Dermis microvascular lymphatic vessel endothelial cell (primary cell): ENCODE measurements at places on chromosomes 3 and 15.

DNA sequence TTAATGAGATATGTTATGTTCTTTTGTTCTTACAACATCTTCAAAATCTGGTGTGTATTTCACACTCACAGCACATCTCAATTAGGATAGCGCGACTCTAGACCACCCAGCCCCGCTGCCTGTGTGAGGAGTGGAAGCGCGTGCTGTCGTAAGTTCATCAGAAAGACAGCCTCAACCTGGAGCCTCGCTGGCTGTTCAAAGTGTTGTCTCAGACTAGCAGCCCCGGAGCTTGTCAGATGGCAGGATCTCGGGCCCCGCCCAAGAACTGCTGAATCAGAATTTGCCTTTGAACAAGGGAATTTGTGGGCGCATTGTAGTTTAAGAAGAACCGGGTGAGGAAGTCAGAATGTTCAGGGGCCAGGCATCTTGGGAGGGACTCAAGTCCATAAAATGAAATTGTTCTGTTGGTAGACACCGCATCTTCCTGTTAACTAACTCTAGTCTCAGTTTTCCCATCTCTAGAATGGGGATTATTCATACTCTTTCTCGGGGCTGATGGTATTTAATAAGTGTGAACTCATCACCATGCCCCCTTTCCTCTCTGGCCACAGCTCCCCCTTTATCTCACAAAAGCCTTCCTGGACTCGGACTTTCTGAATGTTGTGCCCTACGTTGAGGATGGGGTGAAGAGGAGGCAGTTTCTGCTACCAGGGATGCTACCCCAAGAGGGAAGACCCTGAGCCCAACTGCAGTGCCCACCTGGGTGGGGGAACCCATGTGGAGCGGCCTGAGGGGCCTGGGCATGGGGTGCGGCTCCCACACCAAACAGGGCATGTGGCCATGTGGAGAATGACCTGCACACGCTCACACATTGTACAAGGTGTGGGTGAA is 40.4 kb downstream of the BHLHE40 start:
- no peak for DNase-seq

GRCh38 chr15:64535460-64536243 is 75.3 kb downstream of the ZNF609 start:
- no peak for DNase-seq

- DNase-seq, result no peak
Measured at GRCh38 chr3:100086401-100086800, 27.9 kb downstream of the FILIP1L start.

DNA sequence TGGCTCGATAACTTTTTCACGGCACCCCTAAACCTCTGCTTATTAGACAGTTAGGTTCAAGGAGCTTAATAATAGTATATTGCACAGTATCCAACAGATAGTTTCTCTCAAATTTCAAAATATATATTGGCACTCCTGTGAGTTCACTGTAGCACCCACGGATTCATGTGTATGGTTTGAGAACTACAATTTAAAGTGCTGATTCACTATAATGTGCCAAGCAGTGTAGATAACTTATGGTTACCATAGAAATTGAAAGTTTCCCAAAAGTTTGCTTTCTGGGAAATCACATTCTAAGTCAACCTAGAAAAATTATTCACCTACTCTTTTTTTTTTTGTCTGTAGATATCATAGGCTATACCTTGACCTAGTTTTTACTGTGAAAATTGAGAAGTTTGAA is 86.6 kb downstream of the GAP43 start:
- DNase-seq, result no peak

DNA sequence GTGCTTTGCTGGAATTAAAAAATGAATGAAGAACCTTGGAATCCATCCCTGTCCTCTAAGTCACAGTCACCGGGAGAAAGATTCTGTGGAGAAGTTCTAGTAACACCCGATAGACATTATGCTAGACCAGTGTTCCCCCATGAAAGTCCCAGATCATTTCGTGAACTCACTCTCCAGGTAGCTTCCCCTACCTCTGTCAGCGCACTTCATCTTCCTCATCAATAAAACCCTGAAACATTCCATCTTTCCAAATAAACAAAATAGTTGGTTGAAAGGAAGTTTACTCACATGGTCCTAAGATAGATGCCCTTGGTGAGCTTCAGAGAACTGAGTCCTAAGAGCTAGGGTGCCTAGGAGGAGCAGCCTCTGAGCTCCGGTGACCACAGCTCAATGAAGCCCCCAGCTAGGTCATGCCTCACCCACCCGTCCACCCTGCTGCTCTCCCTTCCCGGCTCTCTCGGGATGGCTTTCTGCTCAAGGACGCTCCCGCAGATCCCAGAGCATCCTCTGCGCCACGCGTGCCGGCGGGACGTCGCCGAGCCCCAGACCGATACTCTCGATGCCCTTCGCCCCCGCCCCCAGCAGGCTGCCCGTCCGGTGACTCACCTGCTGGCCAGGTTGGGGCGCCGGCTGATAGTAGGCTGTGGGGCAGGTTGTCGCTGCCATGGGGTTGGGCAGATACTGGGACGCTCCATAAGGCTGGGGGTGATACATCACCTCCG is 776 bp downstream of the VGLL3 start:
- no peak for DNase-seq

DNA sequence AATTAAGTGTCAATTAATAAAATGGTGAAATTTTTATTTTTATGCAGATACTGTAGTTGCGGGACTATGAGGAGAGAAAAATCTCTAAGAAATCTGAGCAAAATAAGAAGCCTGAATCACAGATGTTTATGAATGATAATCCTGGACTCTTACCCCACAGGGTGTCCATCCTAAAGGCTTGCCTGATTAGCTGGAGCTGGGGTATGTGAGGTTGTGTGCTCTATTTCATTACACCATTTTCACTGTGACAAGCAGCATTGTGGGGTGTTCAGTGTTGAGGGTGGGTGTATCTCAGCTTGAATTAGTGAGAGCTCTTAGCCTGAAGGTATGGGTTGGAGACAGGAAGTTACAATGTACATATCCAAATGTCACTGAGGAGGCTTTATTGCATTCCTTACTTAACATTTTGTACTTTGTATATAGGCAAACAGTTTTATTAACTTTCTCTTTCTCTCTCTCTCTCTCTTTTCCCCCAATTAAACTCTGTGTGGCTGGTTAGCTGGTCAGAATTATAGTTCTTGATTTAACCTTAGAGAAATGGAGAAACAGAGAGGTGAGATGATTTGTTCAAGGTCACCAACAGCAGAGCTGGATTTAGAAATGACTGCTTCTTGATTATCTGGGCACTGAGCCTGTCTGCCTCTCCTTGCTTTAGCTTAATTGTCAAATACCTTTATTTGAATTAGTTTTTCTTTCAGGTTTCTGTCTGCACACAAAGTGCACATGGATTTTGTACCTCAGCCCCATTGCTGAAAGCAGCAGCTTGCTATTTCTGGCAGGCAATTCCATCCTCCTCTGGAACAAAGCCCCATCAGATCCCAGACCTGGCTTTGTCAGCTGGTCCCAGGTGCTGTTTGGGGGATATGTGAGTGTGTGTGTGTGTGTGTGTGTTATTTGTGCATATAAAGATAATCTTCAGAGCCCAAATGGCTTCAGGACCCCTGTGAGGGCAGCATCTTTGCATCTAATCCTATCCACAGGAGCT is 35.8 kb downstream of the GJD2 start:
- DNase-seq, result no peak

- DNase-seq, result no peak
Measured at GRCh38 chr3:13017361-13018042, 55.7 kb downstream of the IQSEC1 start.

DNA sequence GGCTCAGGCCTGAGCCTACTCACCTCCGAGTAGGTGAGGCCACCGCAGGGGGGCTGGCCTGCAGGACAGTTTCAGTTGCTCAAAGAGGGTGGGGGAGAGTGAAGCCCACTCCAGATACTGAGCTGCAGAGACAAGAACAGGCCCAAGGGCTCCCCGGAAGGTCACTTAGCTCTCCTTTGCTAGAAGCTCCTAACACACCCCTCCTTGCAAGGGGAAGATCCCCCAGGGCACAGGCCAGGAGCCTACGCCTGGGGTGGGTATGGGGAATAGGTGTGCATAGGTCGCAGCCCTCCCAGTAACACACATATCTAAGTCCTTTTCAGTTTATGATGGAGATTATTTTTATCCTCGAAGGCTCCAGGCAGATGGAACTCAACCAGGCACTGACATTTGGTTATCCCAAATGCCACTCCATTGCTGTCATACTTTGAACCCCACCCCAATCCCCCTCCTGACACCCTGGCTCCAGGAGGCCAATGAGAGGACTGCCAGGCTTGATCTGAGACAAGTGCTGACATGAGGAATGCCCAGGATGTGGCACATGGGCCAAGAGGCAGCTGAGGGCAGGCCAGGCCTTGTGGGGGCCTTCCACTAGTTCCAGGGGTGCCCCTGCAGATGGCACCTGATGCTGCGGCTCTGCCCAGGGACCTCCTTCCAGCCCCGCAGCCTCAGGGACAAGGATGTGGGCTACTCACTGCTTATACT is 1.1 kb upstream of the MUSTN1 start:
- no peak for DNase-seq

GRCh38 chr3:47772788-47773187 is 8.9 kb downstream of the SMARCC1 start:
- no peak for DNase-seq

DNA sequence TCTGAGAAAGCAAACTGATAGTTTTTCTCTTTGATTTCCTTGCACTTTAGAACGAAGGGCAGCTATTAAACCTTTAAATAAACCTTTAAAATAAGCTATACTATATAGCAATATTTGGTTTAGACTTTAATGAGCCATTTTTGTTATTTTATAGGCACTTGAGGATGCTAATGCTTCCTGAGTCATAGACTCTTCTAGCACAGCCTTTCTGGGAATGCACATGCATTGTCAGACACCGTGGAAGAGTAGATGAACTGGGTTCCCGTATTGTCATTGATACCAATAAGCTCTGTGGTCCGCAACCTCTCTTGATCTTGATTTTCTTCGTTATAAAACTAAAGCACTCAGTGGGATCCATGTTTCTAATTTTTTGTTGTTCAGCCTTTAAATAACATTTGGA is 27.6 kb downstream of the CERS3 start:
- DNase-seq, result no peak

- DNase-seq, result no peak
Measured at GRCh38 chr15:99239545-99240198, 9.7 kb downstream of the TTC23 start.

DNA sequence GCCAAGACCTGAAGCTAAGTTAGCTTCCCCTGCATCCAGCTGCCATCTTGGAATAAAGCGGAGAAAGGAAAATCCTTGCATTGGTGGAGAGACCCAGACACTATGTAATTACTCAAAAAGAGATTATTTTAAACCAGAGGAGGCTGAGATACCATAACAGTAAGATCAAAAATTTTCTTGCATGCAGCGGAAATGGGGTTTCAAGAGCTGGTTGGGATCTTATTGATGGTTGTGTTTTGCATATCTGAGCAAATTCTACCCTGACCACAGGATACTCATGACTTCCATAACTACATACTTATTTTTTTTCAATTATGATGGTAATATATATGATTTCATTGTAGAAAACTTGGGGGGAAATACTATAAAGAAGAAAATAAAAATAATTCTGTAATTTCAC is 17.5 kb downstream of the TMEM158 start:
- no peak for DNase-seq

DNA sequence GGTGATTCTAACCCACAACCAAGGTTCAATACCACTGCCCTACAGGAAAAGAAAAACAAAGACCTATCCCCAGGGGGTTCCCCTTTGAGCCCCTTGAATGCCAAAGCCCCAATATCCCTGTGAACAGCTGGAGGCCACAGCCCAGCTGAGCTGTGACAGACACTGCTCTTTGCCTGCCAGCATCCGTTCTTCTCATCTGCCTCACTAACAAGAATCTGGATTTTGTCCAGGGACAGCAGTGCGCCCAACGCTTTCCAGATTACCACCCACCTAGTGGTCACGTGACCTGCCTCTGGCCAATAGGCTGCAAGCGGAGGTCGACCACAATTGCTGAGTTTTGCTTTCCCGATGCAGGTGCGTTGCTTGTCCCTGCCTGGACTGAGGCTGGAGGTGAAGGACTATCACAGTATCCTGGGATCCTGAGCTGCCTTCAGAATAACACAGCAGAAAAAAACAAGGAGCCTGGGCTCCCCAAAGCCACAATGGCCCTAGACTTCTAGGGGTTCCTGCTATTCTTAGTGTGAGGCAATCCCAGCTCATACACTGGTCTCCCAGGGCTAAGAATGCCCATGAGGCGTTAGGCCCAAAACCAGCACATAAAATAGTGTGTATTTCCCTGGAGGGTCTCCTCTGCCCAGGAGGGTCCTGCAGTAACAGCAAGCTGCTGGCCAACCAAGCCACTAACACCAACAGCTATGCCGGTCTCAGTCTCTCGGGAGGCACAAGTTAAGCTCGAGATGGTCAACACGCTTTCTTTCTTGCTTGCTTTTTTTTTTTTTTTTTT is 13.8 kb downstream of the BDH1 start:
- DNase-seq, result peak; percentile 94

DNA sequence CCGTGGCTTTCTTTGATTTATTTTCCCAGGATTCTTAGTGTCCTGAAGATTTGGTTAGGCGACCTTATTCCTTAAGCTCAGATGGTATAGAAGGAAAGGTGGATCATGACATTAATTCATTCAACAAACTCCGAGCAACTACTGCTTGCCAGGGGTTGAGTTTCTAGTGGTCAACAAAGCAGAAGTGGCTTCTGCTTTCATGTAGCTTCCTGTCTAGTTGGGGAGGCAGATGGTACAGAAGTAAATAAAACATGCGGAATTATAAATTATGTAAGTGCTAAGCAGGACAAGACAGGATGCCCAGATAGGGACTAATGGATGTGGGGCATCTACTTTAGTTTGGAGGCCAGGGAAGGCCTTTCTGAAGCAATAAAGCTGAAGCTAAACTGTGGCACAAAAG is 15.6 kb downstream of the EEFSEC start:
- DNase-seq, result no peak

DNA sequence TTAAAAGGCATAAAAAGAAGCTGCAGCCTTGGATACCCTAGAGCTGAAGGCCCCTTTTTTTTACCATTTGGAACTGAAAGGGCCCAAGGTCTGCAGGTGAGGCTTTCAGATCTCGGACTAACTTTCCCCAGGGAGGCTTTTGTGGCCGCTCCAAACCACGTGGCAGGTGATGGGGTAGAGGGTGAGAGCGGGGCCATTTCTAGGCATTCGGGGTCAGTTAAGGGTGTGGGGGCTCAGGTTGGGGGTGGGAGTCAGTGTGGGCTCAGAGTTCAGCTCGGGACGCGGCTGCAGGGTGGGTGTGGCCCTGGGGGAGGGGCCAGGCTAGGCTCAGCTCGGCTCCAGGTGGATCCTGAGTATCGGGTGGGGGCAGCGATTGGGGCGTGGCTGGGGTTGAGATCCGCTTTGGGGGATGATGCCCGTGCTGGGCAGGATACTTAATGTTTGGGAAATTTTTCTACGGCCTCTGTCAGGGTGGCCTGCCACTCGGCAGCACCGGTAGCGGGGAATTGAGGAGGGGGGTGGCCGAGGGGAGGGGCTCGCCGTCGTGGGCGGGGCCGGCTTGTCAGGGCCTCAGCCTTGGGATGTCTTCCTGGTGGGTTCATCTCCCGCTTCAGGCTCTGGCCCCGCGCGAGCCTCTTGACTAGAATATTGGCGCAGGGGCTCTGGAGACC is 2.5 kb downstream of the KLF13 start:
- no peak for DNase-seq

- DNase-seq, result no peak
Measured at GRCh38 chr15:27448986-27449385, 478.0 kb downstream of the GABRG3 start.

DNA sequence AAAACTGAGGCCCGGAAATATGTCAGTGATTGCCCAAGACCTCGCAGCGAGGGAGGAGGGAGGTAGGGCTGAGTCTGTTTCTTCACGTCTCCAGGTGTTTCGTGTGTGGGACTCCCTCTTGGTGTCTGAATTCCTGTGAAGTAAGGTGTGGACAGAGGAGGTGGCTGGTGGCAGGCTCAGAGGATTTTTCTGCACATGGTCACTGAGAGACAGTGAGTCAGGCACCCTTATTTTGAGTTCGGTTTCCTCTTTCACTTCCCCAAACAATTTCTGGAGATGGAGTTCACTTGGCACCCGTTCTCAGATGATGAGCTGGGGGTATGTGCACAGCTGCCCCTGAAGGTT is 46.3 kb upstream of the VPS8 start:
- DNase-seq, result no peak
